ENCODE measurements at places on chromosomes 12 and 14.

- no peak for DNase-seq
Observed at GRCh38 chr12:43361031-43361710, 190.8 kb downstream of the ADAMTS20 start.

DNA sequence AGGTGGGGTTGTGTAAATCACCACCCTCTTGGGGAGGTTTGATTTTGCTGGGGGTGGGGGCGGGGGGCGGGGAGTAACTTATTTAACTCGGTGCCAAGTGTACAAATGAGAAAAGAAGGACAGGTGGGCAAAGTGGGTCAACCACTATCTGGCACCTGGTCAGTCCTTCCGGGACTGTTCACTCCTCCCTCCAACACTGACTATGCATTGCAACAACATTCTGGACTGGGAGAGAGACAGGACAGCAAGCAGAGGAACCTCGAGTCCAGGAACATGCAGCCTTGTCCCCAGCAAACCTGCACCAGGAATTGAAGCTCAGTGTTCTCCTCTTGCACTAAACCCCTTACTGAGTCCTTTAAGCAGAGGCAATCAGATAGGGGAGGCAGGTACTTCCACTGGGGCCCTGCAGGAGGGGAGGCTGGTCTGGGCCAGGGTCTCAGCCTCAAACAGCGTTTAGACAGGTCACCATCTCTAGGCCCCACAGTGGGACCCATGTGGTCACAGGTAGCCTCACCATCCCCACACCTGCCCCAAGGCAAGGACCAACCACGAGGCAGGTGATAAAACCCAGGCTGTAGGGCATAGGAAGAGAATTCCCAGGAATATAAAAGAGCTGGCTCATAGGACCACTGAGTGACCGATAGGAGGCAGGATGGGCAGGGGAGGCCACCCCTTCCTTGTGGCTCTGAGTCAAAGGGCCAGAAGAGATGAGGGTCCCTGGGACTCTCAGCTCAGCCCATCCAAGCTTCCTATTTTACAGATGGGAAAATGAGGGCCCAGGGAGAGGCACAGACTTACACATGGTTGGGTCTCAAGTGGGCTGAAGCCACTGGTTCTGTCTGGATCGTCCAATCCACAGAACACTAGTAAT, 9.8 kb downstream of the CCDC85C start:
- DNase-seq: no peak

DNA sequence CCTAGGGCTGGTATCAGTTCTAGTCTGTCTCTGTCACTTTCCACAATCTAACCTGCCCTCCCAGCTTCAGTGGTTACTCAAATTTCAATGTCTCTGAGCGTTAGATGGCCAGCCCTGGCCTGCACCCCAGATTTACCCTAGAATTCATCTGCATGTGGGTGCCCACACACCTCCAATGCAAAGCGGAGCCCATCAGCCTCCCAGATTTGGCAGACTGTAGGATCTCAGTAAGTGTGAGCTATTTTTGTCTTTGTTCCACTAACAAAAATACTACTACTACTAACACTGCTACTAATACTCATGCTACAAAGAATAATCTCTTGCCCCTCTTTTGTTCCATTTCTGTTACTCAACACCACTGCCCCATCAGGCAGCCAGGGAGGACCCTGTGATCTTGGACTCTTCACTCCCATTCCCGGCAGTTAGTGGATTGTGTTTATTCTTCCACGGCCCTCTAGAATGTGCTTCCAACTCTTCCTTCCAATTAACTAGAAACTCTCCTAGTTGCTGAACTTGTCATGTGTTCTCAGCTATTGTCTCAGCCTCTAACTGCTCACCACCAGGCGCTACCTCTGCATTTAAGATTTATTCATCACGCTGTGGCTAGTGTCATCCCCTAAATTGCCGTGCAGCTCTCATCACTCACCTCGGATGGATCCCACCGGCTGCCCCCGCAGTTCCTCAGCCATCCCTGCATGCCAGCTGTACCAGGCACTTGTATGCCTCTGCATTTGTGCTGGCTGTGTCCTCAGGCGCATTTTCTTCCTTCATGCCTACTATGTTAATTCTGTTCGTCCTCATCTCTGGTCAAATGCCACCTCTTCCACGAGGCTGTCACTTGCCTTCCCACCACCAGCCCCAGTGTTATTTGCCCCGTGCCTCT, 150.6 kb upstream of the HIF1A start:
- DNase-seq: no peak

GRCh38 chr14:20601522-20601921, 10.3 kb upstream of the RNASE12 start:
- no peak for DNase-seq

DNA sequence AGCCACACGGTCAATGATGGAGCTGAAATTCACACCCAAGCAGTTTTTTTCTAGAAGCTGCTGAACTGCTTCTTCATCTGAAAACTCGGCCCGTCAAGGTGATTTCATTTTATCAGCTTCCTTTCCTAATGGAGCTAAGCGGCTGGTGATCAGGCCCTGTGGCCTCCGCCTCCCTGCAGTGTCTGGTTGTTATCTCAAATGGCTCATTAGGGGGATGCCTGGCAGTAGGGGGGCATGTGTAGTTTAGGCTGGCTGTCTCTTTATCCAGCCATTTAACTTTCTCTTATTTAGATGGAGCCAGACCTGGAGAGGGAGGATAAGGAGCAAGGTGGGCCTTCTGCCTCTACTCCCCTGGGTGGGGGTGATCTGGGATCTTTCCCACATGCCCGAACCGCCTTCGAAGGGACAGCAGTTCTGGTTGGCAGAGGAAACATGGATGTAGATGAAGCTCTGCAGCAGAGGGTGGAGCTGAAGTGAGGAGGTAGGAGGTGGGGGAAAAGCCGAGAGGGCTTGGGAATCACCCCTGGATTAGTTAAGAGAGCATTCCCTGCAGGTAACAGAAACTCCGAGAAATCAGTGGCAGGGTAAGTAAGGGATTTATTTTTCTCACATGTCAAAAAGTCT, 64.4 kb downstream of the TGFB3 start:
- no peak for DNase-seq
